Thymus (tissue), 14 donors: ENCODE measurements at places on chromosomes 1 and 21. TPM values are rescaled to one million over a fixed set of nuclear protein-coding genes. Genes with fewer than 3 reads are reported as not detected.

Gene SOD1
- 363 TPM for polyA plus RNA-seq

Gene ARHGEF10L
- 11.5 TPM for polyA plus RNA-seq

Gene NBPF6
- 0.07 TPM for polyA plus RNA-seq

Gene LCE1A
- 1.0 TPM for polyA plus RNA-seq

Gene FYB2
- 34.4 TPM for polyA plus RNA-seq

Gene DENND2C
- 2.9 TPM for polyA plus RNA-seq

Gene BRDT
- polyA plus RNA-seq: 0.18 TPM

Gene HTR1D
- 0.07 TPM for polyA plus RNA-seq

Gene OR2T12
- polyA plus RNA-seq: not detected

Gene KCNN3
- 0.64 TPM for polyA plus RNA-seq
